Effector CD8-positive, alpha-beta T cell (primary cell): ENCODE measurements at places on chromosomes 1 and 21.

GRCh38 chr1:114026797-114027196 is 47.5 kb downstream of the OLFML3 start:
- no peak for DNase-seq

GRCh38 chr1:14778541-14778897 is 180.0 kb downstream of the KAZN start:
- DNase-seq: no peak

- DNase-seq: no peak
These were observed 25.2 kb upstream of the LRRC8C start for GRCh38 chr1:89607586-89608318.

GRCh38 chr1:19202396-19202795 is 7.7 kb downstream of the UBR4 start:
- DNase-seq: no peak

DNA sequence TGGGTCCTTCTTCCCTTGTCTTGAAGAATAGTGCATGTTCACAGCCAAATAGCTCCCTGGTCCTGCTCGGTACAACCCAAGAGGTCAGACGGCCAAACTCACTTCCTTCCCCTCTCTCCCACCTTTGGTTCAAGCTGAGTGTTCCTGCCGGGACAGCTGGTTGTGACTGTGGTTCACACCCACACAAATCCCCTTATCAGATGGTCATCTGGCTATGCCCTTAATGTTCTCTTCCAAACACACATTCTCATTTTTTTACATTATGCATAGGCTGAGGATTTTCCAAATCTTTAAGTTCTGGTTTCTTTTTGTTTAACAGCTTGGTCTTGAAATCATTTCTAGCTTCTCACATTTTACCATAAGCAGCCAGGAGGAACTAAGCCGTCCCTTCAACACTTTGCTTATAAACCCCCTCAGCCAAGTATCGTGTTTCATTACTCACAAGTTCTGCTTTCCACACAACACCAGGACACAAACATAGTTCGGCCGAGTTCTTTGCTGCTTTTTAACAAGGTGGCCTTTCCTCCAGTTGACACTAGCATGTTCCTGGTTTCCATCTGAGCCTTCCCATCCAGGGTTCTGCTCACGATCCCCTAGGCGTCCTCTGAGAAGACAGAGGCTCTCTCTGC is 19.7 kb upstream of the TSPEAR start:
- no peak for DNase-seq

- DNase-seq: no peak
These were observed 78.6 kb upstream of the PBX1 start for GRCh38 chr1:164480285-164480907.

DNA sequence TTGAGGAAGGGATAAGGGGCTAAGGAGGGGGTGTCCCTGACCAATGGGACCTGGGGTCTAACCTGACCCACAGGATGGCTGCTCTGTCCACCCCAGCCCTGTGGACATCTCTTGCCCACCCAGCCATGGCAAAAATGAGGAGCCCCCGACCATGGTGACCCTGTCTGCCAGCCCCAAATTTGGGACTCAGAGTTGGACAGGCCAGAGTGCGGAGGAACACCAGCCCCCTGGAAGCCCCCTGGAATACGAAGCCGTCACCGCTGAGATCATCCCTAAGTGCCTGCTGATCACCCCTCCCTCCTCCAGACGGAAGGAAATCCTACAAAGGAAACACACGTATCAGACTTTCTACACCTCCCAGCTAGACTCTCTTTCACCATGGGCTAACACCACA is 119.3 kb downstream of the SIK1 start:
- no peak for DNase-seq

- no peak for DNase-seq
These were observed 115.8 kb downstream of the VPS13D start for GRCh38 chr1:12345350-12346217.

- no peak for DNase-seq
These were observed 597.2 kb upstream of the BRINP3 start for GRCh38 chr1:191074881-191075280.

DNA sequence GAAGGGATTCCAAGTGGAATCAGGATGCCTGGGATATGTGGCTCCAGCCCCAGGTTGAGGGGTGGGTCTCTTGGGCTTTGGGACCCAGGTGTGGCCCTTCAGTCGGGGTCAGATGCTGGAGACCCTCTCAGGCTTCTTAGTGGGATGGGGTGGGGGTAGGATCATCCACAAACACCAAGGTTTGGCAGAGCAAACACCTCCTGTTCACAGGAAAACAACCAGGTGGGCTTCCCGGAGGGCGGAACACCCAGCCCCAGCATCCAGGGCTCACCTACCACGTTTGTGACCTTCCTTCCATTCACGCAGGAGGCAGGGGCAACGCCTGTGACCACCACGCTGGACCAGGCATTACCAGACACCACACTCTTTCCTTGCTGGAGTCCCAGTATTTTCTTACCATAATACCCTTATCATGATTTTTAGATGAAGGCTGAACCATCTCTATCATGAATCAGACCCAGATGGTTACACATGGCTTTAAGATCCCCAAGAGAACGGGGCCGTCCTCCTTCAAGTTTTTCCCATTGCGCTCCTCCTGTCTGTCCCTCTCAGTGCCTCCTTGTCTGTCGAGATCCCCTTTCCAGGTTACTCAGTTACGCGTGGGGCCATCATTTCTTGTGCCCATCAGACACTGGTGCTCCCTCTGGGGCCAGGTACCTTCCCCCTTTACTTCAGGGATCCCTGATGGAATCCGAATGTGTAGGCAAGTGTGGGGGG is 428.2 kb downstream of the NPHP4 start:
- DNase-seq: no peak

- no peak for DNase-seq
These were observed 40.1 kb downstream of the INAVA start for GRCh38 chr1:200934676-200935245.

DNA sequence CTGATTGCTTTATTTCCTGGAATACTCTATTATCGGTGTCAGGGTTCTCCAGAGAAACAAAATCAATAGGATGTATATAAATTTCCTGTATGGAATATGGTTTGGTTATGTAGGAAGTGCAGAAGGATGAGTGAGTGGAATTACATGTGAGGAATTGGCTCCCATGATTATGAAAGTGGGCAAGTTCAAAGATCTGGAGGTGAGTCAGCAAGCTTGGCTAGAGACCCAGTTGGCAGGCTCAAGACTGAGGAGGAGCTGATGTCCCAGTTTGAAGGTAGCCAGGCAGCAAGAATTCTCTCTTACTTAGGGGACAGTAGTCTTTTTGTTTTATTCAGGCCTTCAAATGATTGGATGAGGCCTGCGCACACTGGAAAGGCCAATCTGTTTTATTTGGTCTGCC is 57.5 kb downstream of the MAP3K7CL start:
- no peak for DNase-seq

DNA sequence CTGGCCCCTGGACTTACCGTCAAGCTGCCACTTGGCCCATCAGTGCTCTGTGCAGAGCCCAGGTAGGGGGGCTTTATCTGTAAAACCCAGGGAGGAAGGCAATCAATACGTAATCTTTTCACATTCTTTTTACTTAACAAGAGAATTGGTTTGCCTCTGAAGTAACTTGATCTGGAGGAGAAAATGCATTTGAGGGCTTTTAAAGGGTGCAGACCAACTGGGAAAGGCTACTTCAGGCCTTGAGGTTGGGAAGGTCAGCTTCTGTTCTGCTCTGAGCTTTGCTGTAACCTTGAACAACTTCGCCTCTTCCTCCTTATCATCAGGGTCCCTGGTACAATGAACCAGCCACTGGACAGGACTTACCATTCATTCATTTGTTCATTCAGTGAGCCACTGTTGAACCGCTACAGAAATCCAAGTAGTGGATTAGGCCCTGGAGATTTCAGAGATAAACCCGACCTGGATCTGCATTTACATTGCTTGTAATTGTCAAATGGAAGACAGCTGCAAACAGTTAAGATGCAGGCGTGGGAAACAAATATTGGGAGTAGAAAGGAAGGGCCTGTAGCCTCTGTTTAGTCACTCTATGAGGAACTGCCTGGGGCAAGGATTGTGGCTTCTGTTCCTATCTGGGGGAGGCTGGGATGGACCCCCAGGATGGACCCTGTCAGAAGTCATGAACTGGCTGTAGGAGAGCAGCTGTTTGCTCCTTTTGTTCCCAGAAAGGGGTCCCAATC is 90.9 kb downstream of the MAN1C1 start:
- DNase-seq: no peak

DNA sequence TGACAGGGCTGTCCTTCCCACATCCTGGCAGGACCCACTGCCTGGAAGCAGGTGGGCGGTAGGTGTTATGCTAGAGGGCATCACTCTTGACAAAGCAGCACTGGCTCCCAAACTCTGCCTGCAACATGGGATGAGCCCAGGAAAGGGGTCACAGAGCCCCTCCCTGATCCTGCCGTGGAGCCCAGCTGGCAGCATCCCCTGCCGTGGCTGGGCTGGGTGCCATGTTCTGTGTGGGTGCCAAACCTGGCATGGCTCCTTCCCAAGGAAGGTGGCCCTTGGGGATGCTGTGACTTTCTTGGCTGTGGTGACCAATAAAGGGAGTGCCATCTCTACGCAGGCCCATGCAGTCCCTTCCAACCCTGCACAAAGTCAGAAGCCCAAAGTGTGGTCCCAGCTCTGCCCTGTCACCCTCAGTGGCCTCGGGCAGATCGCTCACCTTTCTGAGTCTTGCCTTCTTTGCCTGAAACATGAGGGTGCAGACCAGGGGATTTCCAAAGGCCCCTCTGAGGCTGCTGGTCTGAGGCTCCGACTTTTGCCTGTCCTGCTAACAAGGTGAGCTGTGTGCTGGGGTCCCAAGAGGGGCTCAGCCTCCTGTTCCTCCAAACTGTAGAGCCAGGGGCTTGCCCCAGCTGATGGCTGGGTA is 6.0 kb downstream of the CDK18 start:
- no peak for DNase-seq

DNA sequence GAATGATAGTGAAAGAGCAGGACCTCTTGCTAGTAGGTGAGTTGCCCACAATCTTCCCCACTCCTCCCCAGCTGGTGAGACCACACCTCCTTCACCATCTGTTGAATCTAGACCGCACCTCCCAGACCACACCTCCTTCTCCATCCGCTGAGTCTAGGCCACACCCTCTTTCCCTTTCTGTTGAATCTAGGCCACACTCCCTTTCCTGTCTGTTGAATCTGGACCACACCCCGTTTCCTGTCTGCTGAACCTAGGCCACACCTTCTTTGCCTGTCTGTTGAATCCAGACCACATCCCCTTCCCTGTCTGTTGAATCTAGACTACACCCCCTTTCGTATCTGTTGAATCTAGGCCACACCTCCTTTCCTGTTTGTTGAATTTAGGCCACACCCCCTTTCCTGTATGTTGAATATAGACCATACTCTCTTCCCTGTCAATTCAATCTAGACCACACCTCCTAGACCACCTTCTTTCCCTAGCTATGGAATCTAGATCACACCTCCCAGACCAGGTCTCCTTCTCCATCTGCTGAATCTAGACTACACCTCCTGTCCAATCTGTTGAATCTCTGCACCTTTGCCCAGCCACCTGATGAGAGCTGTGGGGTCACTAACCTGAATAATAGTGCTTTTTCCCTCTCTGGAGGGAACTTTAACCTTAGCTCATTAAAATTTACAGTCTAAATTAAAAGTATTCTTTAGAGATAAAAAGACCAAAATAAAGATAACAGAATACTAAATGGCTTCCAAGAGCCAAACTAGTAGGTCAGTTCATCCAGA is 116.3 kb downstream of the DAB1 start:
- no peak for DNase-seq

- no peak for DNase-seq
These were observed 122.5 kb downstream of the GLUL start for GRCh38 chr1:182269097-182269496.

GRCh38 chr1:6465461-6466005 is 440 bp downstream of the TNFRSF25 start:
- no peak for DNase-seq

DNA sequence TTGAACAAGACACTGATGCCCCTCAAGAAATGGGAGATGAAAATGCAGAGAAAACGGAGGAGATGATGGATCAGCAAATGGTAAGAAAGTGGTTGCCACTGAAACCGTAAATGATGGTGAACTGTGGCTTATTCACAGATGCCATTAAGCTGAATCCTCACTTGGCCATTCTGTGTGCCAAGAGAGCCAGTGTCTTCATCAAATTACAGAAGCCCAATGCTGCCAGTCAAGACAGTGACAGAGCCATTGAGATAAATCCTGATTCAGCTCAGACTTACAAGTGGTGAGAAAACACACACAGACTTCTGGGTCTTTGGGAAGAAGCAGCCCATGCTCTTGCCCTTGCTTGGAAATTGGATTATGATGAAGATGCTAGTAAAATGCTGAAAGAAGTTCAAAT is 52.5 kb downstream of the NBPF6 start:
- no peak for DNase-seq

DNA sequence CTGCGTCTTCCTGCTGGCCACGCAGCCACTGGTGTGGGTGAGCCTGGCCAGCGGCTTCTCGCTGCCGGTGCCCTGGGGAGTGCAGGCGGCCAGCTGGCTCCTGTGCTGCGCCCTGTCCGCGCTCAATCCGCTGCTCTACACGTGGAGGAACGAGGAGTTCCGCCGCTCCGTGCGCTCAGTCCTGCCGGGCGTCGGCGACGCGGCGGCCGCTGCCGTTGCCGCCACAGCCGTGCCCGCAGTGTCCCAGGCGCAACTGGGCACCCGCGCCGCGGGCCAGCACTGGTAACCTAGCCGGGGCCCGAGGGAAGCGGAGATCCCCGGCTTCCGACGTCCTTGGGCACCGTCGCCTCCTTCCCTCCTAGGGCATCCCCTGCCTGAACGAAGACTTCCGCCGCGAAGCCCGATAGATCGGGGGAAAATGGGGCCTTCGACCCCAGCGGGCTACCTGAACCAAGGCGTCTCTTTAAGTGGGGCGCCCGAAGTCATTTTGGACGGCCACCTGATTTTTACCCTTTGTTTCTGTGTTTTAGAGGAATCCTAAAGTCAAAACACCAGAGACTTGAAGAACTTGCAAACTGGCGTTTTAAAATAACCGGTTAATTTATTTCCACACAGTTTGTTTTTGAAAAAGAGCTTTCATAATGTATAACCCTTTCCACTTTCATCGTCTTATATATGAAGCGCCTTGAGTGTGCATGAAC is 2.0 kb downstream of the GPR88 start:
- no peak for DNase-seq

- DNase-seq: no peak
These were observed 33.1 kb upstream of the KCNQ4 start for GRCh38 chr1:40750451-40750908.

DNA sequence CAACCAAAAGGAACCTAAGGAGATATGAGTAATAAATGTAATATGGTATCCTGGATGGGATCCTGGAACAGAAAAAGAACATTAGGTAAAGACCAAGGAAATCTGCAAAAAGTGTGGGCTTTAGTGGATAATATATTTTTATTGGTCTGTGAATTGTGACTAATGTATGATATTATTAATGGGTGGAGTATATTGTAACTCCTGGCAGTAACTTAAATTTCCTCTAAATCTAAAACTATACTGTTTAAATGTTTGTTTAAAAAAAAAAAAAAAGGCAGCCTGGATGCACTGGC is 68.4 kb downstream of the LRRC8D start:
- DNase-seq: no peak

- DNase-seq: no peak
These were observed 8.9 kb upstream of the RALGPS2 start for GRCh38 chr1:178716111-178716510.
